Bronchus fibroblast of lung (primary cell): ENCODE measurements at places on chromosomes 1 and 21. TPM values are rescaled to one million over a fixed set of nuclear protein-coding genes. Genes with fewer than 3 reads are reported as not detected.

Gene CD5L
- not detected in 2 replicates for total RNA-seq

Gene UCHL5
- total RNA-seq, result 19.6 and 24.0 TPM in 2 replicates

Gene KRTAP7-1
- not detected in 2 replicates for total RNA-seq

Gene PRKAA2
- total RNA-seq, result 1.2 TPM in 2 replicates
